A549 treated with GW870086 at 1 μM for 4 hours (cell line): ENCODE measurements at places on chromosomes 12 and 14. TPM values are rescaled to one million over a fixed set of nuclear protein-coding genes. Genes with fewer than 3 reads are reported as not detected.

TMEM132D gene
- not detected in 5 replicates for total RNA-seq

CEBPE gene
- not detected in 5 replicates for total RNA-seq

ZNF891 gene
- 0.31 to 0.46 TPM (median 0.37 TPM) in 5 replicates for total RNA-seq

ATF7 gene
- total RNA-seq, result 17.7 to 20.4 TPM (median 18.5 TPM) in 5 replicates

GLT8D2 gene
- 0.09 to 0.59 TPM (median 0.25 TPM) in 5 replicates for total RNA-seq

PLEK2 gene
- 19.1 to 23.2 TPM (median 22.6 TPM) in 5 replicates for total RNA-seq

FAM181A gene
- total RNA-seq, result not detected in 5 replicates

TIMM9 gene
- 66.5 to 80.5 TPM (median 73.7 TPM) in 5 replicates for total RNA-seq

LUM gene
- total RNA-seq, result 0.28 to 0.51 TPM (median 0.31 TPM) in 4 of 5 replicates, not detected in the other

PPP4R4 gene
- total RNA-seq, result 0.22 to 0.51 TPM (median 0.38 TPM) in 5 replicates

RNASE1 gene
- 0.17 to 0.50 TPM (median 0.27 TPM) in 4 of 5 replicates, not detected in the other for total RNA-seq

NANOG gene
- total RNA-seq, result not detected in 5 replicates

TTC9 gene
- total RNA-seq, result 3.0 to 3.6 TPM (median 3.3 TPM) in 5 replicates

AQP2 gene
- not detected in 5 replicates for total RNA-seq

KCNMB4 gene
- total RNA-seq, result 0.11 to 0.51 TPM (median 0.25 TPM) in 5 replicates

NOVA1 gene
- total RNA-seq, result 3.7 to 5.3 TPM (median 4.0 TPM) in 5 replicates

KRT83 gene
- total RNA-seq, result 2.9 to 7.2 TPM (median 6.3 TPM) in 5 replicates

MORN3 gene
- total RNA-seq, result 0.10 to 0.35 TPM (median 0.21 TPM) in 5 replicates

BICDL1 gene
- 2.5 to 4.7 TPM (median 4.4 TPM) in 5 replicates for total RNA-seq
